Activated naive CD8-positive, alpha-beta T cell treated with anti-CD3 and anti-CD28 coated beads, Interleukin-2, amount 10 ng/mL, durations not matched to agents 7 days and 5 days (primary cell): ENCODE measurements at places on chromosomes 7 and 10.

- DNase-seq, result no peak
Measured at GRCh38 chr10:112658900-112659638, 212.1 kb downstream of the VTI1A start.

GRCh38 chr10:106402458-106402857 is 762.0 kb downstream of the SORCS1 start:
- DNase-seq, result no peak

- no peak for DNase-seq
Measured at GRCh38 chr10:74322565-74322964, 171.5 kb downstream of the ADK start.

- no peak for DNase-seq
Measured at GRCh38 chr7:143052041-143052440, at the start of gene OR6V1. Gene OR6V1 (plus strand): TSS chr7:143052341. CDS start chr7:143052341, 0 bp downstream.

- DNase-seq, result no peak
Measured at GRCh38 chr7:104922182-104923009, 91.6 kb upstream of the KMT2E start.

- no peak for DNase-seq
Measured at GRCh38 chr7:133479456-133480065, 226.7 kb downstream of the EXOC4 start.

DNA sequence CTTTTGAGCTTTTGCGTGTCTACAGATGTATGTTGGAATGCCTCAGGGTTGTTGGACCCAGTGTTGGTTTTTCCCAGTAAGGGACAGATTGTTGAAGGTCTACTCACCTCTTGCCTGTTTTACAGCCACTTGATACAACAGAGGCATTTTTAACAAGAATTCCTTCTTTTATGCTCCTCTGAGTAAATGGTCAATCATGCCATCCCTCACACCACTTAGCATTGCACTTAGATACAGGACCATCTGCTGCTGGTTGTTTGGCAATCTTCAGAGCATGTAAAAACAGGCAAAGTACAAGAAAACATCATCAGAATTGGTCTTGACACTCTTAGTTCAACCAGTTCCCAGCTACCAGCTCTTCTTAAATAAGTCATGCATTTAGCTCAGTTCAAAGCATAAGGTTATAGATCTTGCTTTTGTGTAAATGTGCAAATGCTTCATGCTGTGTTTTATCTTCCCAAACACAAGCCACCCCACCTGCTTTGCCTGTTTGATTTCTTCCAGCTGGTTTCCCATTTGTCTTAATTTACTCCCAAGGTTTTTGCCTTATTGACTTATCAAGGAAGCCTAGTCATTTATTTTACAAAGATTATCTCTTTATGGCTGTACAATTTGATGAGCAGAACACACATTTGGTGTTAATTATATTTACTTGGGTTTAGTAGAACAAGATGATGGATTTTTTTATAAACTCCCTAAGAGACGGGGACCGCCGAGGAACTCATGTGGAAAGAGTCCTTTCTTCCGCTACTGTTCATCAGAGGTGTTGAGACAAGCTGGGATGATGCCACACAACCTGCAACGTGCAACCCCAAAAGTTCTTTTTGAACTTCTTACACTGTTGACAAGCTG is 136.6 kb downstream of the AHR start:
- DNase-seq, result no peak

DNA sequence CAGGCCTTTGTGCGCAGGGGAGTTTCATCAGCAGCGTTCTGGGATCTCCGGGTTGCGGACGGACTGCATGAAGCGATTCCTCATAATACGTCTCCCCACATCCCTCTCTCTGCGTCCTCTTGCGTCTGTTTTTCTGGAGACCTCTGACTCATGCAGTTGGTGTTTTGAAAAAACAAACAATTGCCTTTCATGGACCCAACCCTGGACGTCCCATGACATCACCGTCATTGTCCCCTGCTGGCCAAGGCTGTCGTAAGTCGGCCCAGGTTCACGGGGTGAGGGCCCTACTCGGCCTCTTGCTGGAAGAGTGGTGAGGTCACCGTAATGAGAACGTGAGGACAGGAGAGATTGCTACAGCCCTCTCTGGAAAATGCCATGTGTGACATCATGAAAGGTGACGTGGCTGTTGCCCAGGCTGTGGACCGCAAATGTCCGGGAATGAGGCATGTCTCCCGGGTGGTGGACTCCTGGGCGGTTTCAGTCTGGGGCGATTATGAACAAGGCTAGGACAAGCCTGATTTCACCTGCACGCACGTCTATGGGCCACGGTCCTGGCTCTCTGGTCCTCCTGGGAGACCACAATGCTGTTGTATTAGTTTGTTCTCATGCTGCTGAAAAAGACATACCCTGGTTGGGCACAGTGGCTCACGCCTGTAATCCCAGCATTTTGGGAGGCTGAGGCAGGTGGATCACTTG is 9.8 kb upstream of the MAFK start:
- no peak for DNase-seq

DNA sequence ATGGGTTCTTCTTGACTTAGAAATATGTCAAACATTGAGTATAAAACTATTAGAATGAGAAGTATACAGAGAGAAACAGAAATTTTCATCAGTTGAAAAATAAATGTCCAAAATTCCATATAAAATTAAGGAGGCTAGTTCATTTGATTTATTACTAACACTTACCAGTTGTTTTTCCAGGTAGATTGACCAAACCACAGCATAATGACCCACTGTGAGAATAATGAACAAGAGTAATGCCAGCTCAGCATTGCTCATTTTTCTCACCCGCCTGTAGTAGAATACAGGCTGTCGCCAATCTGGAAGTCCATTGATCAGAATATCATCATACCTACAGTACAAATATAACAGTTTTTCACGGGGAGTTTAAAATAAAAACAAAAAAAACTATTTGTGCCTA is 82.9 kb downstream of the DNAJC1 start:
- no peak for DNase-seq

GRCh38 chr7:130985361-130985760 is 251.4 kb upstream of the KLF14 start:
- no peak for DNase-seq

- DNase-seq, result no peak
Measured at GRCh38 chr10:88901206-88901983, 21.4 kb downstream of the STAMBPL1 start.

DNA sequence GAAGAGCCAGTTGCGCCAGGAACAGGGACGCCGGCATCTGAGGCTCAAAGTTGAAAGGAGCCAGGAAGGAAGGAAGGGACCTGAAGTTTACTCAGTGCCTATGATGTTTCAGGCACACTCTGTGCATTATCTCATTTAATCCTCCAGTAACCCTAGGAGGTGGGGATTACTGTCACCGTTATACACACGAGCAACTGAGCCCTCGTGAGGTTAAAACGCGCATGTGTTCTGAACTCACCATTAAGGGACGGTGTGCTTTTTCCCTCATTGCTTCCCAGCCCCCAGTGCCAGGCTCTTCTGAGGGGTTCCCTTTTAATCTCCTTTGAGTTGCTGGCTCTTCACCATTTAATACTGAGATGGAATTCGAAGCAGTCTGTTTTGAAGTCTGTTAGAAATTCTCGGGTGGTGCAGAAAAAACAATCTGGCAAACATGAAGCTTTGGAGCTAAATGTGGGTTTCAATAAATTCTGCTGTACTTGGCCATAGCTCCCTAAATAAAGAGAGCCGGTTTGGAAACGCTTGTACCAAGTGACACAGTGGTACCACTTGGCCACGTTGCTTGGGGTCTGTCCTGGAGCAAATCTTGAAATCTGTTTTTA is 102.2 kb downstream of the TAX1BP1 start:
- no peak for DNase-seq
